ENCODE measurements at places on chromosomes 5 and 9.

DNA sequence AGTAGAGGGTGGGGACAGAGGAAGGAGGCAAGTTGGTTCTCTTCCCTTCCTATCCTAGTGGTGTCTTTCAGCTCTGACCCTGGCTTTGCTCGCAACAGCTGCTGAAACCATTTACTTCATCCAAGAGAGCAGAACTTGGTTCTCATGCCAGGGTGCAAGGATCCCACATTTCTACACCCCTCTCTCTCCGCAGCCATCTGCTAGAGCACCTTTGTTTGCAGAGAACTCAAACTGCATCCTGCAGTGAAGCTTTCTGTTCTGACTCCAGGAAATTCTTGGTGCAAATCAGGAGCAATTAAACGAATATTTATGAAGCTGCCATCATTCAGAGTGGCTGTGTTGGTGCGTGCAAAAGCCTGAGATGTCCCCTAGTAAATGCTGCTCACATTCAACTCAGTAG is 31.9 kb downstream of the NEUROG1 start:
- DNase-seq = no peak

- DNase-seq = no peak
These were observed 57.5 kb downstream of the VAV2 start for GRCh38 chr9:133934482-133935232.

- no peak for DNase-seq
These were observed 58.1 kb downstream of the PPIP5K2 start for GRCh38 chr5:103178167-103178566.

DNA sequence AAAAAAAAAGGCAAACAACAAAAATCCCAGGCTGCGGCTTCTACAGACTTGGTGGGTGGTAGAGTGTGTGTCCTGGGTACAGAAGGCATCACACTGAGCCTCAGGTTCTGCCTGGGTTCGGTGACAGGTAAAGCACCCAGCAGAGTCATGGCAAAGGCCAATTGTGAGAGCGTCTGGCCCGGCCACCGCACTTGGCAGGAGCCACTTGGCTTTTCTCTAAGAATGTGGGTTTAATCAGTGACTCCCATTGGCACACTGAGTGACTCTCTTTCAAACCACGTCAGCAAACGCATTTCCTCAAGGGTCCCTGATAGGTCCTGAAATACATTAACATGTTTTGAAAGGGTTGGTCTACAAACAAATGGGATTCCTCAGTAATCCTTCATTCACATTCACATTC is 17.0 kb downstream of the COL23A1 start:
- DNase-seq = no peak

GRCh38 chr9:112755016-112755427 is 4.5 kb downstream of the SNX30 start:
- DNase-seq = no peak

DNA sequence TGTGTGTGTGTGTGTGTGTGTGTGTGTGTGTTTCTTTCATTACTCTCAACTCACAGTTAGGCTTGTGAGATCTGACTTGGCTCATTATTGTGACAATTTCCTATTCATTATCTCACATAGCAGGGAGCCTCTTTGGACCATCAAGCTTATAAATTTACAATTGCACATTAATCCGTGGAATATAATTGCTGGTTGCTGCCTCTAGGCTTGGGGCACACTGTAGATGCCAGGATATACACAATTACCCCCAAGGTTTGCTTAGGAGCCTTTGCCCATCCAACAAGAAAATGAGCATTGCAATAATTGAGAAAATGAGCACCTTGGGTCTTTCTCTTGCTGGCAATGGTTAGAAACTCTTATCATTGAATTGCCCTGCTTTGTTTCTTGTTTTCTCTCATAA is 161.6 kb upstream of the DMRTA1 start:
- DNase-seq = no peak

GRCh38 chr5:163915481-163915961 is 410.1 kb downstream of the MAT2B start:
- no peak for DNase-seq

DNA sequence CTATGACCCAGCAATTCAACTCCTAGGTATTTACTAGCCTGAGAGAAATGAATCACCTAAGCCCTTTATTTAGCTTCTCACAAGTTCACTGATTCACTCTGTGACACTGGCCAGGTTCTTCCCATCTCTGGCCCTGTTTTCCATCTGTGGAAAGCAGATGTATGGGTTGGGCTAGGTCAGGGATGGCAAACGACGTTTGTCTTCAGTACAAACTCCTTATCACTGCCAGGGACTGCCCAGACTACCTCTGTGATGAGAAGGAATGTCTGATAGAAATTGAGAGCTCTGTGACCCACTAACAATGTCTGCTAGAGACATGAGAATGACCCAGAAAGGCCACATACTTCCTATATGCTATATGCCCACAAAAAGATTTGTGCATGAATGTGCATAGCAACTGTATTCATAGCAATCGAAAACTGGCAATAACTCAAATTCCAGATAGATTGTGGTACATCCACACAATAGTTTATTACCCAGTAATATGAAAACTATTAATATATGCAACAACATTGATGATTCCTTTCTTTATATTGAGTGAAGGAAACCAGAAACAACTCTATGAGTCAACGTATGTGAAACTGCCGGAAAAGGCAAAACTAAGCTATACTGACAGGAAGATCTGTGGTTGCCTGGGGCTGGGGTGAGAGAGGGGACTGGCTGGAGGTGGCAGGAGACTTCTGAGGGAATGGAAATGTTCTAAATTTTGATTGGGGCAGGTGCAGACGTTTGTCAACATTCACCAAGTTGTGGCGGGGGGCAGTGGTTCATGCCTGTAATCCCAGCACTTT is 32.0 kb upstream of the ADAM19 start:
- DNase-seq = no peak

DNA sequence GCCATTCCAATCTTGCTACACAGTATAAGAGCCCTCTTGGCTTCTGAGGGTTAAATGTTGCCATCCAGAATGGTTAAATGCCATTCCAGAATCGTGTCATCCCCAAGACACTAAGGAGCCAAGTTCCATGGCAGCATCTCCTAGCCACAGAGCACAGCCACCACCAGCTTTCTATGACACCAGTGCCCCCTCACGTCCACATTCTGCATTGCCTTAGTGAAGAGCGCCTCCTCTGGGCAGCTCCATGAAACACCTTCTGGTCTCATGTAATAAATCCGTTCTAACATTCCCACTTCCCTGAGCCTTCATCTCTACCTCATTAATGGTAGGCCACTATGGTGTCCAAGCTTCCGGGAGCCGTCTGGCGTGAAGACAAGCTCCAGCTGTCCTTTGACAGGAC is 12.4 kb downstream of the CBY3 start:
- no peak for DNase-seq

DNA sequence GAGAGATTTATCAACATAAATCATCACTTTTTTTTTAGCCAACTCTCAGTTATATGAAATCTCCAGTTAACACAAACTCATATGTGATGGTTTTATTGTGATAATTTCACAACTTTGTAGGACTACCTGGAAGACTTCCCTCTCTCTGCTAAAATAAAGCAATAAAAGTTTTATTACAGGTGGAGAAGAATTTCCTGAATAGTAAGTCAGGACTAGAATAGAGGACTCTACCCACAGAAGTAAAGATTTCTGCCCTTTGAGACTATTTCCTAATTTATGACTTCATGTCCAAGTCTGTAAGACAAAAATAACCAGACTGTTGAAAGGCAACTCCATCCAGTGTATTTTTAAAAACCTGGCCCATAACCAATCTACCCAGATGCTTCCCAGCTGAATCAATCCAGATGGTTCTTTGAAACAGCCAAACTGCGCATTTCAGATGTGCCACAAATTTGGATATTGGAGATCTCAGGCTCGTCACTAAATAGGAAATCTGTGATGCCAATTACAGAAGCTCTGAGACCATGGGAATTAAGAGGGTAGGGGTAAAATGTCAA is 234.0 kb upstream of the NMUR2 start:
- DNase-seq = no peak

DNA sequence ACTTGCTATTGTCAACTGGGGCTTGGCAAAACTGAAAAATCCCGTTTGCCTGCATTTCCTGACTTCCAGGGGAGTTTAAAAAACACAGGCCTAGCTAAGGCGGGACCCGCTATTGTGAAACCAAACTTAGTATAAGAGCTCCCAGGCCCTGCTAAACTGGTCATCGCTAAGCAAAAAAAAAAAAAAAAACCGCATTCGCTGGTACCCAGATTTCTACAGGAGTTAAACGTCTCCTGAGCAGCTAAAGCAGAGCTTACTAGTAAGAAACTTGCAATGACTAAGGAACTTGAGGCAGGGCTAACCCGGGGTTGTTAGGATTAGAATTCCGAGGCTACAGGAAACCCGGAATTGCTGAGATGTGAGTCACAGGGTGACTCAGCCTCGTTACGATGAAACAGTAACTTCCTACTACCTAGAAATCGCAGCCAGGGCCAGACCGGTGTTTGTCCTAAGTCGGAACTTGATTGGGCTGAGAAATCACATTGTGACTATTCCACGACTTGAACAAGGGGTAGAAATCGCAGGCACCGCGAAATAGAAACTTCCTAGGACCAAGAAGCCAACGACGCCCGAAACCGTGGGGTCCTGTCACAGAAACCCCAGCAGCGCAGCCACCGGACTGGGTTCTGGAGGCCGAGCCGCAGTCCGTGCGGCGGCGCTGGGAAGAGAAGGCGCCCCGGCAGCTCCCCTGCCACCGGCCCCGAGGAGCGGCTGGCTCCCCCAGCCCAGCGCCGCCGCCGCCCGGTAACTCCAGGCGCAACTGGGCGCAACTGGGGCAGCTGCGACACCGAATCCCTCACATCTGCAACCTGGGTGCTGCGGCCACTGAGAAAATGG is 89.4 kb downstream of the ANXA2R start:
- no peak for DNase-seq

GRCh38 chr5:144779368-144779767 is 608.7 kb downstream of the KCTD16 start:
- DNase-seq = no peak

GRCh38 chr9:935348-935965 is 41.0 kb upstream of the DMRT3 start:
- peak; percentile 82 for DNase-seq

DNA sequence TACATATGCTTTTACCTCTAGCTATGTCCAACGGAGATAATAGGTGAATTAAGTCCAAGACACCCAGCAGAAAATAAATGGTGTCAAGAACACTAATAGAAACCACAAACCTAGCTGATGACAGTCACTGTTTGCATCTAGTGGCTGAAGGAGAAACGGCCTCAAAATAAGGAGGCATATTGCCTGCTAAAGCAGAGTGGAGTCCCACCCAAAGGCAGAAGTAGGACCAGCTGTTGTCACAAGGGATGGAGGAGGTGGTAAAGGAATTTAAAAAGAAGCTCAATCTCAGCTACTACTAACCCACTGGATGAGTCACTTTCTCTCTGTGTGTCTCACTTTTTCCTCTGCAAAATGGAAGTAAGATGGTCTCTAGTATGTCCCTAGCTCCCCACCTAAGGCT is 224.3 kb downstream of the GRIA1 start:
- DNase-seq = no peak

- DNase-seq = peak; percentile 14
These were observed 75.8 kb downstream of the OXCT1 start for GRCh38 chr5:41794471-41794870.

- no peak for DNase-seq
These were observed 308.9 kb upstream of the PTPRD start for GRCh38 chr9:10921671-10922070.

- no peak for DNase-seq
These were observed 35.9 kb downstream of the PRR16 start for GRCh38 chr5:120499876-120500563.

Measured in NCI-H1930 (cell line).